ENCODE measurements at places on chromosomes 6 and 20.

GRCh38 chr20:3277686-3278465 is 38.9 kb upstream of the SLC4A11 start:
- DNase-seq = no peak

GRCh38 chr20:25380945-25381614 is 9.6 kb downstream of the ABHD12 start:
- DNase-seq = no peak

GRCh38 chr6:28443112-28443773 is at the start of gene ZSCAN23:
ZSCAN23 (minus strand) TSS chr6:28443491; CDS start chr6:28436266, 7,225 bp downstream.
- peak; percentile 20 for DNase-seq

DNA sequence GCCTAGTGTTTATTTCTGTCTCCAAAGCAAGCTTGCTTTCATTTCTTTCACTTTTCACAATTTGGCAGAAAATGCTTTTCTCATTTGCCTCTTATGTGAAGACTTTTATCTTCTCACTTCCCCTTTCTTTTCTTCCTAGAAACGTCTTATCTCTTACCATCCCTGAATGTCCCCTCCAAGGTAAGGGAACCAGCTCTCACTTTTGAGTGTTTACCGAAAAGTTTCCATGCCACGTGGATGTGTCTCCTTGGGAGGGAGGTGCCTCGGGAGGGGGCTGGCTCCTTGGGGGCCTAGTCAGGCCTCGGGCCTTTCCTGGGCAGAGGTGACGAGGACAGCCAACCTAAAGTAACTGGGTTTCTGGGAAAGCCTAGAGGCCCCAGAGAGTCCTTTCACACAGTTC is 127.4 kb downstream of the CD24 start:
- DNase-seq = no peak

- no peak for DNase-seq
Measured at GRCh38 chr6:15946701-15947385, 182.0 kb upstream of the MYLIP start.

- no peak for DNase-seq
Measured at GRCh38 chr6:33007831-33008400, 1.5 kb downstream of the HLA-DOA start.

- DNase-seq = no peak
Measured at GRCh38 chr20:25272223-25273000, 24.5 kb downstream of the PYGB start.

DNA sequence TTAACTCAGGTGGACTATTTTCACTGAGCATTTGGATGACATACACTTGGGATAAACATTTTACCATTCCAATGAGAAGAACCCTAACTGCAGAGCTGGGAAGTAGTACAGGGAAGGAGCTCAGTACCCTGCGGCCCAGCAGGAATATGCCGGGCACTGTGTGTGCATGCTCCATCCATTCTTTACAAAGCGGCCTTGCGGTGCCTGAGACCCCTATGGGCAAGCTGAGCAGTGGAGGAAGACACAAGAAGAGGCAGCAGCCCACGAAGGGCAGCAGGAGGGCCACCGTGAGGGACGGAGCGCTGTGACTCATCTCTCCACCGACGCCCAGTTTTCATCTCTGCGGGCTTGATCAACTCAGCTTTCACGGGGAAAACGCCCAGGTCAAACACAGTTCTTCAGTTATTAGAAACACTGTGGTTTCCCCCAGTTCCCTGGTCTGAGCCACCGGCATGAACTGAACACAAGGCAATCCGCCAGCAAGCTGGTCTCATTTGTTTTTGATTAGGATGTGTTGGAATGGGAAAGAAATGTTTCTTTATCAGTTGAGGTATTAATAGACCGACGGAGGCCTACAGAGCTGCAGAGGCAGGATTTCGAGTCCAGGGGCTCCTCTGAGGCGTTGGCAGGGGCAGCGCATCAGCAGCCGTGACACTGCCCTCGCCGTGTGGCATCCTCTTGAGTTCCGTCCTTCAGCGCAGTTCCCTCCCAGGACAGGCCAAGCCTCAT is 44.9 kb downstream of the IRF4 start:
- no peak for DNase-seq

DNA sequence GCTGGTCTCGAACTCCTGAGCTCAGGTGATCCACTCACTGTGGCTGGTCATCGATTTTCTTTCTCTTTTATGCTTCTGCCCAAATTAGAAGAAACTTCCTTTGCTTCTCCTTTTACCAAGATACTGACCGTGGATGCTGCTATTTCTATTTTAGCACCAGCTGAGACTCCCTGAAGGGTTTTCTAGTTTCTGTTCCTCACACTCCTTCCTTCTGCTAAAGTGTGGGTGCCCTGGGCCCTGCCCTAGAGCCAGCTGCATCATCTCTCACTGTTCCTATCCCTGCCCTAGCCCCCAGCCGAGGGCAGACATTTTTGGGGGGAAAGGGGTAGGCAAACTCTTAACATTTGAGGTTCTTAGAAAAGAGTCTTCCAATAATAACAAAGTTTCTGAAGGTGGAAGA is 6.3 kb downstream of the SMOC2 start:
- no peak for DNase-seq

DNA sequence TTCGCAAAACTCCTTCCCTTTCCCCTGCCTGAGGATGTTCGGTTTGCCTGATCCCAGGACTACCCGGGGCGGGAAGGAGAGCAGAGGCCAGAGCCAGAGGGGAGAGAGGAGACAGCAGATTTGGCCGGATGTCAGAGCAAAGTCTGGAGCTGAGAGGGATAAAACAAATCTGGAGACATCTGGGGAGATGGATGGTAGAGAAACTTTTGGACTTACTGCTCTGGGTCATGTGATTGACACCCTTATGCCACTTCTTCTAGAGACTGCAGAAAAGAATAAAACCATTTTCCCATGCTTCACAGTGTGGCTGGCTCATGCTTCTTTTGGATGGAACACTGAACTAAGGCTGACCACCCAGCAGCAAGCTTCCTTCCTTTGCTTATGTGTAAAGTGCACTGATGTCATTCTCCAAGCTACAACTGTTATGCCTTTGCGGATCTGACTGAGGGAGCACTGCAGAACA is 174.7 kb downstream of the FOXC1 start:
- DNase-seq = no peak

DNA sequence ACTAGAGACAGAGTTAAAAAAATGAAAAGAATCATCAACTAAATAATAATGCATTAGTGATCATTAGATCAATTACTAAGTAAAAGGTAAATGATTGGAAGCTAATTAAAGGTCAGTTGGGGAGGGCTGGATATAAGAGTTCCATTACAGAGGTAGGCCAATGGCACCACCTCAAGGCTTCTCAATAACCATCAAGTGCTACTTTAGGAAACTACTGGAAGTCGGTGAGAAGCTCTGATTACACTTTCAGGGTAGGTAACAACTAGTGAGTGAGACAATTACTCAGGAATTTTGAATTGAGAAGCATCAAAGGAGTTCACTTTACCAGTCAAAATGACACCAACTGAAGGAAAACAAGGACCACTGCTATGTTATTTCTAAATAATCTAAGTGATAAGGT is 90.2 kb upstream of the HDAC2 start:
- no peak for DNase-seq

- no peak for DNase-seq
Measured at GRCh38 chr6:1864496-1864895, 254.8 kb downstream of the FOXC1 start.

DNA sequence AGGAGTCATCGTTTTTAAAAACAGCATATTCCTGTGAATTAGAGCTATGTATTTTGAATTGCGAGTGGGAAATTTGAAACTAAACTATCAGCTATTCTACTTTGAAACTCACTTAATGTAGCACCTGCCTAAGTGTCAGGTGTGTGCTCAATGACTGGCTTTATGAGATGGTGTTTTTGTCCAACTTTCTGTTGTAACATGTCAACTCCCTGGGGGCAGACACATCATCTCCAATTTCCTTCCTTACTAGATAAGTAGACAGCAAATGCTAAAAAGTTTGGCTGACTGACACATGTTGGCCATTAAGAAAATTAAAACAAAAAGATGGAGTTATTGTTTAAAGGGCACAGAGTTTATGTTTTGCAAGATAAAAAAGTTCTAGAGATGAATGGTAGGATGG is 226.9 kb downstream of the TFAP2B start:
- no peak for DNase-seq

DNA sequence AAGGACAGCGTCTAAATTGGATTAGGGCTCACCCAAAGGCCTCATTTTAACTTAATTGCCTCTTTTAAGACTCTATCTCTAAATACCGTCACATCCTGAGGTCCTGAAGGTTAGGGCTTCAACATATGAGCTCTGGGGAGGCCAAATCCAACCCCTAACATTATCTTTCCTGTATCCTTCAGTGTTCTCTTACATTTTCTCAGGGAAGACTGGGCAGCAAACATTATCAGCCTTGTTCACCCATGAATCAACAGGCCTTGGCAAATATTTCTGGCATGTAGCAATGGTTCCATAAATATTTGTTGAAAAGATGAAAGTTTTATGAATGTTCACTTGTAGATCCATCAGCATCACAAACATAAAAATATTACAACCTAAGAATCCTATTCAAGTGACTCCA is 24.6 kb upstream of the FOXF2 start:
- DNase-seq = no peak
